ENCODE measurements at places on chromosomes 4 and X.

GRCh38 chr4:92263010-92263409 lies 40.8 kb upstream of the GRID2 start:
- H3K4me1 ChIP-seq, result no peaks in the 10 kb centered on the region
- DNase-seq, result no peak
- H3K4me3 ChIP-seq, result no peak overlapping the region
- H3K36me3 ChIP-seq, result no peaks in the 10 kb centered on the region
- no peaks in the 10 kb centered on the region for H3K27me3 ChIP-seq
- no peak overlapping the region for H3K27ac ChIP-seq

DNA sequence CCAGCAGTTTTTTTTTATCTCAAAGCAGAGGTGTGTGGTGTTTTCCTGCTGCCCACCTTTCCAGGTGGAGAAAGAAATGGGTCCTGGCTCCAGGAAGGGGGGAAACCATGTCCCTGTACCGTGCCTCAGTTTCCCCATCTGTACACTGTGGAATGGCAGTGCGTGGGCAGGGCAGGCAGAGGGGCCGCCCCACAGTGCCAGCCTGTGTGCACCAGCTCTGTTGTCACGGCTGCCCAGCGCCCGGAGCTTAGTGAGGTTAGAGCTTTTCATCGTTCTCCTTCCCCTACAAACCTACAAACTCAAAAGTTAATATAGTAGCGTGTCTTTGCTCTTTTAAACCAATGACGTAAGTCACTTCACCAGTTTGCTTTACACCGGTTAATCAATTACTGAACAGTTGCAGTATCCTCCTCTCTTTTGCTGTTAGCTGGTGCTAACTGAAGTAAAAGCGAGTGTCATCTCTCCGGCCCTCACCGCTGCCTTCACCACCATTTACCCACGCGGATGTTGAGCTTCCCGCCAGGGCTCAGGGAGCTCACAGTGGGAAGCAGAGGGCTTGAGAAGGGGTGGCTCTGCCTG lies 114.8 kb upstream of the ADRA2C start:
- H3K4me1 ChIP-seq, result no peaks in the 10 kb centered on the region
- H3K4me3 ChIP-seq, result no peak overlapping the region
- DNase-seq, result no peak
- peaks cover 67% of the 10 kb centered on the region for H3K27me3 ChIP-seq
- H3K36me3 ChIP-seq, result no peaks in the 10 kb centered on the region

GRCh38 chrX:115902995-115903394 lies 267.5 kb upstream of the AGTR2 start:
- no peaks in the 10 kb centered on the region for H3K27me3 ChIP-seq
- no peak for DNase-seq
- no peaks in the 10 kb centered on the region for H3K4me1 ChIP-seq
- no peak overlapping the region for H3K27ac ChIP-seq
- H3K4me3 ChIP-seq, result no peak overlapping the region

- no peaks in the 10 kb centered on the region for H3K36me3 ChIP-seq
- peak; percentile 19 for DNase-seq
- H3K4me3 ChIP-seq, result no peak overlapping the region
Measured at GRCh38 chr4:13920901-13921300, 293.4 kb upstream of the BOD1L1 start.

- no peaks in the 10 kb centered on the region for H3K27me3 ChIP-seq
- no peaks in the 10 kb centered on the region for H3K4me1 ChIP-seq
- no peak overlapping the region for H3K4me3 ChIP-seq
- no peak for DNase-seq
Measured at GRCh38 chr4:107220976-107221375, 184.9 kb upstream of the DKK2 start.

DNA sequence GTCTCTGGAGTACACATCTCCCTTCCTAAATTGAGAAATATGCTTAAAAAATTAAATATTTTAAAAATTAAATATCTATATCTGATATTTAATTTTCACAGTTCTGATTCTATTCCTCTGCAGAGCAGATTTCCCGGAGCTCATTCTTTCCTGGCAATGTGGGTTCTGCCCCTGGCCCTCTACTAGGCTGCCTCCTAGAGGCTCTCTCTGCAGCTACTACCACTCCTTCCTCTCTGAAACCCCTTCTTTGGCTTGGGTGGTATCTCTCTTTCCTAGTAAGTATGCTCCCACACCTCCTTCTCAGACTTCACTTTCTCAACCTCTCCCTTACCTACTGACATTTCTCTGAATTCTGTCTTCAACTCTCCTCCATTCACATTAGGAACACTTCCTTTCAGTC lies 45.3 kb downstream of the RPGR start:
- H3K27ac ChIP-seq, result no peak overlapping the region
- H3K4me1 ChIP-seq, result no peaks in the 10 kb centered on the region
- no peak for DNase-seq
- H3K27me3 ChIP-seq, result peaks cover 10% of the 10 kb centered on the region
- no peaks in the 10 kb centered on the region for H3K36me3 ChIP-seq

- H3K36me3 ChIP-seq, result no peaks in the 10 kb centered on the region
- H3K4me3 ChIP-seq, result peak within 1 kb of the TSS; percentile 76
Measured at GRCh38 chr4:155953151-155954117, at the start of gene CTSO. Gene CTSO (minus strand): TSS chr4:155953866. CDS start chr4:155953847, 19 bp downstream.

DNA sequence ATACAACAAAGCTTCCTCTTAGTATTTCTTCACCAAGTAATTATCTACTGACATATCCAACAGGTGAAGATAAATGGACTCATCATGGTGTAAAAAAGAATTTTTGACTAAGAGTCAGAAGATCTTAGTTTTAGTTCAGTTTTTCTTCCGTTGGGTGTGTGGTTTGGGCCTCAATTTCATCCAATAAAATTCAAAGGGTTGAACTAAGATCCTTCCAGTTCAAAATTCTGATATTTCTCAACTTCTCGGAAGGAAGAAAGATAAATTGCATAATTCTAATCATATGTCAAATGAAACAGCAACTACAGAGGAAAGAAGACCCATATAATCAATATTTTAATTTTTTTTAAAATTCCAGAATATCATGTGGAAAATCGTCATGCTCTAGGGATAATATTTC lies 192.7 kb downstream of the SPRY1 start:
- no peaks in the 10 kb centered on the region for H3K36me3 ChIP-seq
- no peak overlapping the region for H3K27ac ChIP-seq
- DNase-seq, result no peak
- no peak overlapping the region for H3K4me3 ChIP-seq
- H3K27me3 ChIP-seq, result no peaks in the 10 kb centered on the region

DNA sequence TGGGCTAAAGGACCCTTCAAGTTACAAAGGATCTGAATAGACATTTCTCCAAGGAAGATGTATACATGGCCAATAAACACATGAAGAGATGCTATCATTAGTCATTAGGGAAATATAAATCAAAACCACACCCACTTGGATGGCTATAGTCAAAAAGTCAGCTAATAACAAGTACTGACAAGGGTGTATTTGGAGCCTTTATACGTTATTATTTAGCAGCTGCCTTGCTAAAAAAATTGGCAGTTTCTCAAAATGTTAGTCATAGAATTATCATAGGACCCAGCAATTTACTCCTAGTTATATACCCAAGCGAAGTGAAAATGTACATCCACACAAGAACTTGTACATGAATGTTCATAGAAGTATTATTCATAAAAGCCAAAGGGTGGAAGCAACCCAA lies 112.7 kb upstream of the DUSP21 start:
- H3K27me3 ChIP-seq, result no peaks in the 10 kb centered on the region
- no peak overlapping the region for H3K27ac ChIP-seq
- H3K4me3 ChIP-seq, result no peak overlapping the region
- no peak for DNase-seq
- no peaks in the 10 kb centered on the region for H3K36me3 ChIP-seq

GRCh38 chr4:38889143-38889542 lies 21.5 kb downstream of the FAM114A1 start:
- H3K4me1 ChIP-seq, result no peaks in the 10 kb centered on the region
- H3K27ac ChIP-seq, result peak overlapping the region; percentile 72
- no peaks in the 10 kb centered on the region for H3K36me3 ChIP-seq
- DNase-seq, result no peak
- H3K4me3 ChIP-seq, result no peak overlapping the region

Data from breast epithelium (tissue), 4 donors.